ENCODE measurements at places on chromosomes 3 and 15.

- no peak for DNase-seq
These were observed 47.8 kb downstream of the KCNMB2 start for GRCh38 chr3:178583963-178584575.

DNA sequence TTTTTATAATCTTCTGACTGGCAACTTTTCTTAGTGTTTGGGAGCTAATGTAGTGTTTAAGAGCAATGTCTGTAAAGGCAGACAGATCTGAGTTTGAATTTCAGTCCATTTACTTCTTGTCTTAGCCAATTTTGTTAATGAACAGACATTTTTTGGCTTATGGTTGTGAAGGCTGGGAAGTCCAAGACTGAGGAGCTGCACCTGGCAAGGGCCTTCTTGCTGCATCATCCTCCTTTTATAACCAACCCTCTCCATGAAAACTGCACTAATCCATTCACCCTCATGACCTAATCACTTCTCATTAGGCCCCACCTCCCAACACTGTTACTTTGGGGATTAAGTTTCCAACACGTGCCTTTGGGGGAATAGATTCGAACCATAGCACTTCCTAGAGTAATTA, 164.5 kb downstream of the GAP43 start:
- DNase-seq, result no peak

- no peak for DNase-seq
These were observed 951 bp downstream of the GPR62 start for GRCh38 chr3:51955893-51956770.

- no peak for DNase-seq
These were observed 3.4 kb downstream of the UROC1 start for GRCh38 chr3:126514161-126514560.

Data from T-helper 1 cell (primary cell).